ENCODE measurements at places on chromosomes 2 and 18.

DNA sequence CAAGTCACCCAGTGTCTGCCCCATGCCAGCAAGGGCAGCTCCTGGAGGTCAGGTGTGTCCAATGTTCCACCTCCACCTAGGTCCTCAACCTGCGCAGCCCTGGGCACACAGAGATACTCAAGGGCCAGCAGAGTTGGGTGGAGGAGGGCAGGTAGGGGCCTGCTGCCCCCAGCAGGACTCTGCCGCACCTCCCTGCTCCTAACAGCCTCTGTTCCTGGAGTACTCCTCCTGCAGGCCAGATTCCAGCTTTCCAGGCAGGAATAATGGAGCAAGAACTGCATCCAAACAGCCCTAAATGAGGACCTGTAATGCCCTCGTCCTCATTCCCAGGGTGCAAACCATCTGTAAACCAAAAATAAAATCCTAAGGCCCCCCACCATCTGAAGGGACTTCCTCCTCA is 44.4 kb upstream of the ACAA2 start:
- no peak for ATAC-seq

GRCh38 chr18:25464227-25464626 is 112.3 kb upstream of the ZNF521 start:
- ATAC-seq, result peak; percentile 84

DNA sequence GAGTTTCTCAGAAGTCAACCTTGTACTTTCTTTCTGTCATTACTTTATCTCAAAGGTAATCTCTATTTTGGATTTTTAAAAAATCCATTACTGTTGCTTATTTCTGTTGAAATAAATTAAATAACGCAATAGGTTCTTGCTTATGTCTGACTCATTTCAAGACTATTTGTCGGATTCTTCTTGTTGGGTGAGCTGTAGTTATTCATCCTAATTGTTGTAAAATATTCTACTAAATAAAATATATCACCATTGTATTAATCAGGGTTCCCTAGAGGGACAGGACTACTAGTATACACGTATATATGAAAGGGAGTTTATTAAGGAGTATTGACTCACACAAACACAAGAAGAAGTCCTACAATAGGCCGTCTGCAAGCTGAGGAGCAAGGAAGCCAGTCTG is 403.9 kb upstream of the CYRIA start:
- ATAC-seq, result no peak

DNA sequence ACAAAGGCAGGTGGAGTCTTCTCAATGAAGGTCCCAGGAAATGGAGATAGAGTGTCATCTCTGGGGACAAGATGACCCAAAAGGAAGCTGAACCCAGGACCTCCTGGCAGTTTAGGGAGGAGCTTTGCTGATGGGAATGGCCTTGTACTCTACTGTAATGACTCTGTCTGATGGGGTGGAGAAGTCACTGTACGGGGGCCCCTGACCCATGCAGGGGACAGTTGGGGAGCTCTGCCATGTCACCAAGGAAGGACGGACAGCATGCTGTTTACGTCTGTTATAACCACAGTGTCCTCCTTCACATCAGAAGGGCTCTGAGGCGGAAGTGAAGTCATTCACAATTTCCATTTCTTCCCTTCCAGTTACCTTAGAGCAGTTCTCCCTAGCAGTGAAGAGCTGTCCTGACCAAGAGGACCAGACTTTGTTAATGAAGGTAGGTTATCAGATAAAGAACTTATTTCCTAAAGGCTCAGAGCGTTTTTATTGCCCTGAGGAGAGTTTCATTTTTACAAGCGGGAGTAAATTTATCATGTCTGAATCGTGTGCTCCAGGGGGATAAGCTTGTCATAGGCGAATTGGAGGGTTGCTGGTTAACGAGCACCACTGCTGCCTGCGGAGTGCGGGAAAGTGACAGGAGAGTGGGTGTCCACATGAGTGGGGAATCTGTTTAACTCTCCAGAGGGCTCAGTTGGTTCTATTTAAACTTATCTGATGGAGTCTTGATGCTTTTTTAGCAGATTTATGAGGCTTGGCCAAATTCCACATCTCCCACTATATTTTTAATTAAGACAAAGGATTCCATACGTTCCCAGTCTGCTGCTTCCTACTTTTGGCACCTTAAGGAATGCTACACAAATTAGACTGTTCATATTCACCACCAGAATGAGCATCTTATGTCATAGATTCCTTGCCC is 71.6 kb upstream of the BCL2L11 start:
- ATAC-seq, result no peak

- peak; percentile 61 for ATAC-seq
These were observed 35.5 kb downstream of the EFEMP1 start for GRCh38 chr2:55887901-55888624.

DNA sequence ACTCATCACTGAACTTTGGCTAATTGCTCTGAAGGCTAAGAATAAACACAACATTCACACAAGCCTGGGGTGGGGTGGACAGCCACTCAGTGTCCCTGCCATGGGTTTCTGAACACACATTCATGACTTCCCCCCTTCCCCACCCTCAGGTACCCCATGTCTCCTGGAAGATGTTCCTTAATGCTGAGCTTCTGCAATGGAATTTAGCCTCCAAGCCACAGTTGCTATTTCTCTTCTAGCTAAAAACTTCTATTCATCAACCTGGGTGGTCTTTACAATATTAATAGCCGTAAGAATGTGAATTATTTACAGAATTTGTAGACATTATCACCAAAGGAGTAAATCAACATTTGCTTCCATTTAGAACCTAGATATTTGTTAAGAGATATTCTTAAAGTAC is 175.1 kb downstream of the ACKR3 start:
- ATAC-seq, result no peak

GRCh38 chr18:77210249-77210648 is 39.4 kb upstream of the GALR1 start:
- no peak for ATAC-seq

DNA sequence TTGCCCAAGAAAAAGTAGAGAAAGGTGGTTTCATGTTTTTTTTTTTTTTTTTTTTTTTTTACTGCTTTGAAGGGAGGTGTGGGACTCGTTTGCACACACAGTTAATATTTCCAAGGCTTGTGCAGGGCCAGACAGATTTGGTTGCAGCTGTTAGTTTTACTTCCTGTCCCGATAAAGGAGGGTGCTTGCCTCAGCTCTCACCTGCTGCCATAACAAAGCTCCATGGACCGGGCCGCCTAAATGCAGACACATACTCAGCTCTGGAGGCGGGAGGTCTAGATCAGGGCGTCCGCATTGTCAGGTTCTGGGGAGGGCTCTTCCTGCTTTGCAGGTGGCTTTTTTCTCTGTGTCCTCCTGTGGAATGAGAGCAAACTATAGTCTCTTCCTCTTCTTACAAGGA is 69.9 kb downstream of the ODC1 start:
- no peak for ATAC-seq

DNA sequence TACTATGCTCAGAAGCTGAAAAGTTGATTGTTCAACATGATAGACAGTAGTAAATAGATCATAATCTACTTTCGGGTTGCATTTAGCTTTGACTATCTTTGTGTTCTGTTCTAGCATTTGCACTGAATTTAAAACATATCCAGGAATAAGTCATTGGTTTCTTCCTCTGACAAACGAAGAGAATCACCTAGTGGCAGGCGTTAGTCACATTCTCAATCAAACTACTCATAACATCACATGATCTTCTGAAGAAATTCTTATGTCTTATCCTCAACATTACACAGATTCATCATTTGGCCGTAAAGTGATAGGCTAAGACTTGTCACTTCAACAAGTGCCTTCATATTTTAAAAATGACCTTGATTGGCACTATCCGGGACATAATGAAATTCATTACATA is 63.6 kb upstream of the TTC21B start:
- ATAC-seq, result no peak

DNA sequence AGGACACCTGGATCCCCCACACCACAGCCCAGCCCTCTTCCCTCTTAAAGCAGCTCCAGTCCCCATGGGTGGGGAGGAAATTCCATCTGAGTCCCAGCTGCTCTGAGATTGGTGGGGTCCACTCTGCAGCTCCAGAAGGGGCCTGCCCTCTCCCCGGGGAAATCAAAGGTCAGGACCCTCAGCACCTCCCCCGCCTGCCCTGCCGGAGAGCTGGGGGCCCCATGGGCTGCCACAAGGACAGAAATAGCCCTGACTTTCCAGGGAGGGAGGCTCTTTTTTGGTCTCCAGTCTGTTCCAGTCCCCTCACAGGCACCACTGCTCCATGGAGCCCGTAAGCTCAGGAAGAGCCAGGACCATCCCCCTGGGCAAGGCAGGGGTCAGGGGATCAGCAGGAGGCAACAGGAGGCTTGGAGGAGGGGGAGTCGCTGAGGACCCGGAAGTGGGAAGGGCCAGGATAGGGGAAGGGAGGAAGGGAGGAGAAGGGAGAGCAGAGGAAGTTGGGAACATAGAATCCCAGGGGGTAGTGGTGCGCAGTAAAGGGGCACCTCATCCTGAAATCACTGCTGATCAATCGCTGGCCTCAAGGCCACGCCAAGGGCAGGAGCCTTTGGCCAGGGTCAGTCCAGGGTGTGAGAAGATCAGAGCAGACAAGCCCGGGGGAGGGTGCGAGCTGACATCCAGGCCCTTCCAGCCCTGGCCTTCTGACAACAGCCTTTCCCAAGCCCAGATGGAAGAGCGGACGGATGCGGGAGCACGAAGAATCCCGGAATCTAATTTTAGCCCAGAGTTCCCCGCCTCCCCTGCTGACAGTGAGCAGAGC is 7.6 kb downstream of the ADRA2B start:
- ATAC-seq, result no peak

DNA sequence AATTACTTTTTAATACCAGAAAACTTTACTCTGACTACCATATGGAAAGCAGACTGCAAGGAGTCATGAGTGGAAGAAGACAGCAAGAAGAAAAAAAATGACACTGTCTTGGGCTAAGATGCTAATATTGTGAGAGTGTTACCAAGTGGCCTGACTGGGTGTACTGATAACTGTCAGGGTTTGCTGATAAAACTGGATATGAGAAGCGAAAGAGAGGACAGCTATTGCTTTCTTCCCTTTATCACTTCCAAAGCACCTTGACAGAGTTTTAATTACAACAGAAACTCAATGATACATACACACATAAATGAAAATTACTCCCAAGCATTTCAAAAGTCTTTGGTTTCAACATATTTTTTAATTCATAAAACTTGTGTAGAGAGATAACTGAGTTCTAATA is 368.5 kb downstream of the ZEB2 start:
- no peak for ATAC-seq

DNA sequence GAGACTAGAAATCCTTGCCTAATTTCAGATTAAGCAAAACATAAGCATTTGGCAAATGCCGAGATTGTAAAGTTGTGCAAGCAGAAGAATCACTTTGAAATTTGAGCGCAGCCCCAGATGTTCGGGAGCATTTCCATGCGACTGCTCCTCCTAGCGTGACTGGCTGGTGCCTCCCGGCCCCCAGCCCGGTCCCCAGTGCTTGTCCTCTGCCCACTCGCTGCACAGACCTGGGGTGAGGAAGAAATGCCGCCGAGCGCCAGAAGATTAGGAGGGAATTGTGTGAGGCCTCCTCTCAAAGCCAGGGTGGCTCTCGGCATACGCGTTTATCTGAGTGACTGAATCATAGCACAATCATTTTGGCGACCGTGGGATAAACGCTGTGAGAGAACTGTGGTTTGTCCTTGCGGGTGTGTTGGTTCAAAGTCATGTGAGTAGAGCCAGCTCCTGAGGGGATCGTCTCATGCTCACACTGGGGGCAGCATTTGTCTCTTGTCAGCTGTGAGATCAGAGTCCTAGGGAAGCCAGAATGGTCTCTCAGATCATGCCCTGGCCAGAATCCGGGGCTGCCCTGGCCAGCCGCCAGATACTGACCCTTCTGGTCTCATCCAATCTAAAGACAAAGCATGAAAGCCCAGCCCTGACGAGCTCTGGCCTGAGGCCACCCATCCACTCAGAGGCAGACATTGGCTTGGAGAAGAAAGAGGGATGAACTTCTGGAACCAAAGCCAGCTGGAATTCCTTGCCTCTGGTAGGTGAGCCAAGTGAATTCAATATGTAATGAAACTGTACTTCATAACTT is 189.3 kb downstream of the SH3RF3 start:
- peak; percentile 72 for ATAC-seq

- ATAC-seq, result no peak
These were observed 6.2 kb upstream of the NEU2 start for GRCh38 chr2:233026198-233026813.

DNA sequence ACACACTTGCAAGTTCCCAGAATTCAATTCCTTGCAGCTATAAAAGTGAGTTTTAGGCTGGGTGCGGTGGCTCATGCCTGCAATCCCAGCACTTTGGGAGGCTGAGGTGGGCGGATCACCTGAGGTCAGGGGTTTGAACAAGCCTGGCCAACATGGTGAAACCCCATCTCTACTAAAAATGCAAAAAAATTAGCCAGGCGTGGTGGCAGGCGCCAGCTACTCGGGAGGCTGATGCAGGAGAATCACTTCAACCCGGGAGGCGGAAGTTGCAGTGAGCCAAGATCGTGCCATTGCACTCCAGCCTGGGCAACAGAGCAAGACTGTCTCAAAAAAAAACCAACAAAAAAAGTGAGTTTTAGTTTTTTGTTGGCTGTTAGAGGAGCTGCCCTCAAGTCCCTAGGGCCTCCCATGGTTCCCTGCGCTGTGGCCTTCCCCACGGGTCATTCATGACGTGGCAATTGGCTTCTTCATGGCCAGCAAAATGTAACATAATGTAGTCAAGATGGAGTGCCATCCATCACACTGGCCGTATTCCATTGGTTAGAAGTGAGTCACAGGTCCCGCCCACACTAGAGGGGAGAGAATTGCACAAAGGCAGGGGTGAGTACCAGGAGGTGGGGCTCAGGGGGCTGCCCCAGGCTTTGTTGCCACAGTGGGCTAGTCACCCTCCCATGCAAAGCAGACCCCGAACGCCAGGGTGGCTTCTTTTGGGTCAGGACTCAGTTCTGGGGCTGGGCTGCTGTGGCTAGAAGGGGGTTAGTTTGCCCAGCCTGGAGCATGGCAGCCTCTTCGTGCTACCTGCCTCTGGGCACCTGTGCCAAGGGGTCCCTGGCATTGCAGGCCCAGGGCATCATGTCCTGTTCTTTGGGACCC is 37.7 kb upstream of the INHBB start:
- ATAC-seq, result no peak

DNA sequence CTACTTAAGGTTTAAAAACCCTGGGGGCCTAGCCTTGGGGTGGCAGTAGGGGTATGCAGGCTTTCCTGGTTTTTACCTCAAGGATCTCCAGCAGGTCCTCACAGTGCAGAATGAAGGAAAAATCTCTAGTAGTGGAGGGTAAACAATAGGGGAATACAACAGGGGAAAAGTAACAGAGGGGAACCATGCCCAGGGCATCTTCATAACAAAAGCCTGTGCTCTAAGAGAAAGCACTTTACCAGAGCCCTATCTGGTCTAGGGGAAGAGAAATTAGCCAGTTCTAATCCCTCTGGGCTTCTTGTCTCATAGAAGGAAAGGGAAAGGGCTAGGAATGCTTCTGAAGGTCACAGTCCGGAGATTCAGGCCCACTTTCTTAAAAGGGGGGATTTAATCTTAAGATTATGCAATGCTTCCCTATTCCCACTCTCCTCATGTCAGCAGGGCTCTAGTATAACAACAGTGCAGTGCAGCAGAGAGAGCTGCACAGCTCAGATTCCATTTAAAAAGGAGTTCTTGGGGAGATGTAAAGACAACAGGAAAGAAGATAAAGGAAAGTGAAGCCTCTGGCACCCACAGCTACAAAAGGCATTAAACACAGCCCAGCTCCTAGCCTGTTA is 149.0 kb upstream of the CYP1B1 start:
- ATAC-seq, result no peak
